ENCODE measurements at places on chromosomes 3 and 15.

DNA sequence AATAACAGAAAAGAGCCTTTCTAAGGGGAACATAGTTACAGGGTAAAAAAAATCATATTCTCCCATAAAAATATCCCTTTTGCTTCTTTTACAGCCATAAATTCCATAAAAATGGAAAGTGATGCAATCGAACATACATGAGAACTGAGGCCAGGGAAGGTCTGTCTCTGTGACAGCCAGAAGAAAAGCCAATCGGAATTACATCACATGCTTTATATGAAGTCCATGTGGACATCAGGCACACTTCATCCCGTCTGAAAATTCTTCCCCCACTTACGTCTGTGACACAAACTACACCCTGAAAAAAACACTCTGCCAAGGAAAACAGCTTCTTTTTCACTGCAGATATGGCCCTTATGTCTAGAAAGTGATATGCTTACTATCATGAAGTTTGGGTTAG lies 323.5 kb downstream of the ERC2 start:
- DNase-seq, result no peak

DNA sequence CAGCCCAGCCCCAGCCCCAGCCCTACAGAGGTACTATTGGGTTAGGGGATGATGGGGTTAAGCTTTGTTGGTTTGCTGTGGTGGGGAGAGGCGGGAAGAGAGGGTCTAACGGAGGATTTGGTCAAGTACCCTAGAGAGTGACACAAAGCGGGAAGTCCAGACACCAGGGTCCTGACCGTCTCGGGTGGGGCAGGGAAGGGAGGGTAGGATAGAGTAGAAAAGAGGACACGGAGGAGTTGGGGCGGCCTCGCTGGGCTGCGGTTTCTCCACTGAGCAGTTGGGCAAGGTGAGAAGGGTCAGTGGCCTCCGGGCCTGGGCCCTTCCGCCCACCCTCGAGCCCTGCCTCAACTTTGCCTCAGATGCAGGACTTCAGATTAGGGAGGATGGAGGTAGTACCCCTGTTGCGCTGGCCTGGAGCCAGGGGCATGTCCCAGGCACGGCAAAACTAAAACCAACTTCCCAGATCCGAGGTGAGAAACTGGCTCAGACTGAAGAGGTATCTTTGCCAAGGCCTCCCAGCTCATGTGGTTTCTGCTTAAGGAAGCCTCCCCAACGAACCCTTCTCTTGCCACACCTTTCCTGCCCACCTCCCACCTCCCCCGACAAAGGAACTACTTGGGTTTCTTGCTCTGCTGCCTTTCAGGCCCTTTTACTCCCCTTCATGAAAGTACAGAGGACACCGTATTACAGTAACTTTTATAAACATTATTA lies 551 bp downstream of the PML start:
- DNase-seq, result no peak

DNA sequence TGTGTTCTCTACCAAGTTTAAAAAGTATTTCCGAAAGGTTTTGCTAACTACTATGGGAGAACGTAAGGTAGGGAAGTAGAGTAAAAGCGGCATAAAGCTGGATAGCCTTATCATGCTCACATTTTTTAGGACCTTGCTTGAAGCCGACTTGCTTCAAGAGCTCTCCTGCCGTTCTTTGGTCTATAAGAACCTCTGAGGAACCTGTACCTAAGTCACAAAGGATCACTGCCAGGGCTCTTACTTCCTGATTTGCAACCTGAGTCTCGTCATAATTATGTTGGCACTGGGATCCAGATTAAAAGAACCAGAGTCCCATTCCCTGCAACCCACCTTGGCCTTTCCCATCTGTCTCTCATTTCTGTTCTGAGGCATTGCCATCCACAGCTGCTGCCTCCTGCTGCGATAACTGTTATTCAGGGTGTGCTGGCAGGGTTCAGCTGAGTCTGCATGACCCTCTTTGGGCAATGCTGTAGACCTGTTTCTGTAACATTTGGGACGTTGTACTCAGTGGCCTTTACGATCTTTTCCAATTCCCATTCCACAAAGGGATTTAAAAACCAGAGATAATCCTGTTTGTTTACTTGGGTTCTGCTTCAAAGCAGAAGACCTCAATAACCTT lies 131.0 kb upstream of the UMPS start:
- DNase-seq, result no peak

DNA sequence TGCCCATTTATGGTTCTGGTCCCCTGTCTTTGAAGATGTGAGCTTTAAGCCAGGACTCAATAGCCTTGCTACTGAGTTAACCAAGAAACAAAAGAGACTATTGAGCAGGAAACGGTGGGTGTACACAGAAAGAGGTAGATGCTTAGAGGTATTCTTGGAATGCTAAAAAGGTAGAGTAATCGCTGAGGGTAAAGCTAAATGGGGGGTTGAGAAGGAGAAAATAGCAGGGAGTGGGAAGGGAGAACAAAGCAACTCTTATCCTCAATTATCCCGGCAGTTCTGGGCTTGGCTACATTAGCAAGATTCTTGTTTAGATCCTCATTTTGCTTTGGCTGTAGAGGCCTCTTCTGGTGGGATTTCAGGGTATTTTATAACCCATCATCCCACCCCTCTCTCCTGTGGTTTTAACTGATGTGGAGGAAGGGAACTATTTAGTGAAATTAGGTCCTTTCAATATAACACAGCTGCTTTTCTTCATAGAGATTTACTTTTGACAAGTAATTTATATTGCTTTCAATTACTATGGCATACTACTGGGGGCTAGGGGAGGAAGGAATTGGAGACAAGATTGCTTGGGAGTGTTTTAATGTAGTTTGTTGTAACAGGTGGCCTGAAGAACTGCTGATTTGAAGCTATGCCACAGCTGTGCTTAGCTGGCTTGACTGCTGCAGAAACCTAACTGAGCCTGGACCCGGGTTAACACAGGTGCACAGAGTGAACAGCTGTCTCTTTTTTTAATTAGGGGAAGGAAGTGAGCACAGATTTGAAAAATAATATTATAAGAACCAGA lies 234.3 kb upstream of the CCDC54 start:
- no peak for DNase-seq

GRCh38 chr15:95087253-95087609 lies 855.9 kb downstream of the MCTP2 start:
- no peak for DNase-seq

DNA sequence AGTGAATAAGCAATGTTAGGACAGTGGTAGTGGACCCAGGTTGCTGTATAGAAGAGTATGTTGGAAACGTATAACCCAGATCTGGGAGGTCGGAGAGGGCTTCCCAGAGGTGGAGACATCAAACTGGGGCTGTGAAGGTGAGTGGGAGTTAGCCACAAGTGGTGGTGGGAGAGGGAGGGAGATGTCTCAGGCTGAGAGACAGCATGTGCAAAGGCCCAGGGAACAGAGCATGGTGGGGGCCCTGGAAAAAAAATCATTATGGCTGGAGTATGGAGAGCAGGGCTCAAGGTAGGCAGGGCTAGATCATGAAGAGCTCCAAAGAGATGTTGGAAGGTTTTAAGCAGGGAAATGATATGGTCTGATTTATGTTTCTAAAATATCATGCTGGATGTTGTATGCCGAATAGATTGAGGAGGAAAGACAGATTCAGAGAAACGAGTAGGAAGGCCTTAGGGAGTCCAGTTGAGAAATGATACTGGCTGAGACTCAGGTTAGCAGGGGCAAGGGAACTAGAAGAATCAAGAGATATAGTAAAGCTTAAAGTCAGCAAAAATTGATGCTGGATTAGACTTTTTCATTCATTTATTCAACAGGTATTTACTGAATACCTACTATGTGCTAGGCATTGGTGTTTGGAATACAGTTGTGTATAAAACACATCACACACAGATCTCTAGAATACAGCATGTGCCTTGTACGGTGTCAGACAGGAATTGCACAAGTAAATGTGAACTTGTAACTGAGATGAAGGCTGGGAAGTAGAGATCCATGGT lies 17.0 kb downstream of the ITPR1 start:
- no peak for DNase-seq

DNA sequence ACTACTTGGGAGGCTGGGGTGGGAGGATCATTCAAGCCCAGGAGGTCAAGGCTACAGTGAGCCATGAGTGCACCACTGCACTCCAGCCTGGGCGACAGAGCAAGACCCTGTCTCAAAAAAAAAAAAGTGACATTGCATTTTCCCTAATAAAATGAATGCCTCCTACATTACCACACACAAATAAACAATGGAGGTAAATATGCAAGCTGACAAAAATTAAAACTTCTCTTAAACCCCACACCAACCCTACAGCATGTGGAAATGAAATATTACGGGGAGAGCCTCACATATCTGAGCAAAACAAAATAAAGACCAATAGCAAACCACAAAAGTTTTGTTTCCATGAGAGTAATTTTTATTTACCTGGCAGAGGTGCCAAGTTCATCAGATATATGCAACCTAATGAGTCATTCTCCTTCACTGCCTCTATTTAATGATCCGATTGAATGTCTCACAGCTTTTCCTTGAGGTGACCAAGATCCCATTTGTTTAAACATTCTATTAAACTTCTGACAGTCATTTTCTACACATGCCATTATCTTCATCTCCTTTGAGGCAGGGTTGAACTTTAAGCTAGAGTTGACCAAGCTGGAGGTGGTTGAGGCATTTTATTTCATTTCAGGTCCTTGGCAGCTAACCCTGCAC lies 9.4 kb upstream of the CAV3 start:
- DNase-seq, result no peak

DNA sequence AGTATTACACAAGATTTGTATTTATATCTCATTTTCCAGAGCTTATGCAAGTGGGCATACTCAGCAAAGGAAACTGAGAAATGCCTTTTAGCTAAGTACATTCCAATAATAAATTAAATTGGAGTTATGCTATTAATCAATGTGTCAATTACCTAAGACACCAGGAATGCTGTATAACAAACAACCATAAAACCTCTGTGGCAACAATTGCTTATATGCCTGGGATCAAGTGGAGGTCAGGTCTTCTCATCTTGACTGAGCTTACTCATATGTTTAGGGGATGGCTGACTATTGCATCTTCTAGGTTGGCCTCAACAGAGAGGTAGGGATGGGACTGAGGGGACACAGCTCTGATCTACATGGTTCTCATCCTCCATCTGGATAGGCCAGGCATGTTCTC lies 30.7 kb downstream of the CD200R1L start:
- no peak for DNase-seq

GRCh38 chr15:76181705-76182107 lies 121.9 kb downstream of the TMEM266 start:
- no peak for DNase-seq

- no peak for DNase-seq
Observed at GRCh38 chr3:8776406-8776805, 7.0 kb upstream of the OXTR start.

DNA sequence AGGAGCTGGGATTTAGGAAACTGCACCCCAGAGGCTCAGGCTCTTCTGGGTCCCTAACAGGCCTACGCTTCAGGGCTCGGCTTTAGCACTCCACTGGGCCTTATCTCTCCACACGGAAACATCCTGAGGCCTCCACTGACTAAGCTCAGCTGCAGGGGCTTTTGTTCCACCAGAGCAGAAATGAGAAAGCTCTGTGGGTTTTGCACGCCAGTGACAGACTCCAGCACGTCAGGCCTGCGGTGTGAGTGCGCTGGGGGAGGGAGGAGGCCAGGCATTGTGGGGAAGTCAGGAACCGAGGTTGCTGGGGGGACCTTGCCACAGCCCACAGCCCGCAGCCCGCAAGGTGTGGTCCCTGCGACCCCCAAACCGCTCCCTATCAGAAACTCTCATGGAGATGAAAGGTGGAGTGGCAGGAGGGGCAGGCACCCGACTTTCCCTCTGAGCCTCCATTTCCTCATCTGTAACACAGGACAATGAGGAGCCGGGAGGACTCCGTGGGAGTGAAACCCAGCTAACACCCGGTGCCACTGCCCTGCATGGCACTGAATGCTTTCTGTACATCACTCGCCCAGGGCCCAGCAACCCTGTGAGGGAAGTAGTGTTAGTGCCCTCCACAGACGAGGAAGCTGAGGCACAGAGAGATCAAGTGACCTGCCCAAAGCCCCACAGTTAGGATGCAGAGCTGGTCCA lies 106.5 kb downstream of the TPRA1 start:
- no peak for DNase-seq

DNA sequence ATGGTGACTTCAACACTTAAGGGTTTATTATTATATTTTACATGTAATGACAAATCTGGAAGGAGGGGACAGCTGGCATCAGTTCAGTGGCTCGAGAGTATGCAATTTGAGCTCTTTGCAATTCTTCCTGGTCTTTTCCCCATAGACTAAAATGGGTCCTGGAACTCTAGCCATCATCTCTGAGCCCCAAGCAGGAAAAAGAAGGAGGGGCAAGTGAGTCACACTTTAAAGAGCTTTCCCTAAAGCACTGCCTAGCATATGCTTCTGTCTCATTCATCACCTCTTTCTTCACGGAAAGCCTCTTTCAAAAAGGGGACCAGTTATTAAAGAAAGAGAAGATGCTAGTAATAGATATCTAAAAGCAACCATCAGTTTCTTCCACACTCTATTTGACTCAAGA lies 466.3 kb downstream of the ZIC1 start:
- DNase-seq, result no peak

- no peak for DNase-seq
Observed at GRCh38 chr3:194364652-194365434, 4.7 kb downstream of the LRRC15 start.
